Activated T-cell treated with anti-CD3 and anti-CD28 coated beads for 48 hours (primary cell): ENCODE measurements at places on chromosomes 1 and 21.

DNA sequence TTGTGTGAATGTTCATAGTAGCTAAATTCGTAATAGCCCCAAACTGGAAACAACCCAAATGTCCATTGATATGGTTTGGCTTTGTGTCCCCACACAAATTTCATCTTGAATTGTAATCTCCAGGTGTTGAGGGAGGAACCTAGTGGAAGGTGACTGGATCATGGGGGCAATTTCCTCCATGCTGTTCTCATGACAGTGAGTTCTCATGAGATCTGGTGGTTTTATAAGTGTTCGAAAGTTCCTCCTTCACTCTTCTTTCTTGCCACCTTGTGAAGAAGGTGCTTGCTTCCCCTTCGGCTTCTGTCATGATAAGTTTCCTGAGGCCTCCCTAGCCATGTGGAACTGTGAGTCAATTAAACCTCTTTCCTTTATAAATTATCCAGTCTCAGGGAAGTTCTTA is 11.3 kb downstream of the UBE2G2 start:
- DNase-seq, result no peak

- DNase-seq, result no peak
Observed at GRCh38 chr1:6790146-6790545, 4.9 kb downstream of the CAMTA1 start.

GRCh38 chr1:7425229-7425628 is 345.9 kb upstream of the VAMP3 start:
- DNase-seq, result no peak

GRCh38 chr1:37951783-37952624 is 5.2 kb upstream of the INPP5B start:
- DNase-seq, result no peak

GRCh38 chr1:115217150-115218033 is 120.7 kb downstream of the NGF start:
- no peak for DNase-seq

DNA sequence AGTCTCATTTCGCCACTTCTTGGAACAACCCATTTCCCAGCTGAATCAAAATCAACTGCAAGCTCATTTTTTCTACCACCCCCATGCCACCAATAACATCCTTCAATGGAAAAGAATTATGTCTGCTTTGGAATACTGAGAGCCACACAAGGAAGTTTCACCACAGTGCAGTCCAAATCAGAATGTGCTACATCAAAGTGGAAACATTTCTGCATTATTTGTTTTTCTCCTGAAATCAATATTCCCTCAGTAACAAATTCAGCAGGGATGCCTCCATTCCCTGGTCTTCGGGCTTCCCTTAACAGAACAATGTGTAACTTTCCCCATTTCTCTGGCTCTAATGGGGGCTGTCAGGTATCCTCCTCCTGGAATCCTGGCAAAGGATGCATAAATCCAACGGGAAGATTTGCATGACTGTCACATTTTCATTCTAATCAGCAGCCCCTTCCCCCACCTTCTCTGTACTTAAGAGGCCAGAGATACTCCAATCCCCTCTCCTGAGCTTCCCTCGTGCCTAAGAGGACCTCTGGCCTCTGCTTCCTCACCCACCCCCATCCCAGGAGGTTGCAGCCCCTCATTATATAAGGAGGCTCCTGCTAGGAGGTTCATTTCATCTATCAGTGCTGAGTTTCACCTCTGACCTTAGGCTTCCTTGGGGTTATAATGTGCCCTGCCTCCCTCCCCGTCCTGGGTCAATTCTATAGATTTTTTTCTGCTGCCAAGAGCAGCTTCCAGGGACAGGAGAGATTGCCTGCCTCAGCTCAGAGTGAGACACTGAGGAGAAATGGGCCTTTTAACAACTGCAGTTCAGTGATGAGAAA is 201.1 kb downstream of the OMA1 start:
- no peak for DNase-seq

DNA sequence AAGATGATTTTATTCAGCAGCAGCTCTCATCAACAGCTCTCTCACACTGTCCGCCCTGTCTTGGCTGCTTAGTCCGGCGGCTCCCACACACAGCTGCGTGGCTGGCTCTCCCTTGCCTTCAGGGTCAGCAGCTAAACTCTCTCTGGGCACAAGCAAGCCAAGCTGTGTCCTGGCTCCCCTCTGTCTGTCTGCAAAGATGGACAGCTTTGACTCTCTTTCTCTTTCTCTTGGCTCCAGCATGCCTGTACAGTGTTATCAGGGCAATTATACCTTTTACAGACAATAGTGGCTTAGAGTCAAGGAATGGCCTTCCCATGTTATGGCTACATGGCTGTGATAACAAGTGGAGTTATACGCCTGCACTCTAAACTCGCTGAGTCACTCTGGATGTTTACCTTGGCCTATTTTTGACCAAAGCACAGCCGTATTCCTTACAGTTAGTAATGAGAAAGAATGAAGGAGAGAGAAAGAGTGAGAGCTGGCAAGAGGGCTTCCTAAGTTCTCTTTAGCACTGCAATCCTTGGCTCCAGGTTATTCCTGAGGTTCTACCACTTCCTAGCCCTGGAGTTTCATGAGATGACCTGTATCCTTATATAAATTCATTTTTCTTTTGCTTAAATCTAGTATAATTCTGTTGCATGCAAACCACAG is 59.9 kb upstream of the ZSWIM5 start:
- no peak for DNase-seq

GRCh38 chr1:93683234-93683633 is 1.6 kb upstream of the BCAR3 start:
- no peak for DNase-seq

GRCh38 chr1:42240966-42241755 is 76.6 kb upstream of the GUCA2A start:
- DNase-seq, result no peak

- DNase-seq, result no peak
Observed at GRCh38 chr21:41932576-41933312, 21.1 kb downstream of the C2CD2 start.

- DNase-seq, result no peak
Observed at GRCh38 chr1:235434001-235434400, 66.8 kb downstream of the TBCE start.

DNA sequence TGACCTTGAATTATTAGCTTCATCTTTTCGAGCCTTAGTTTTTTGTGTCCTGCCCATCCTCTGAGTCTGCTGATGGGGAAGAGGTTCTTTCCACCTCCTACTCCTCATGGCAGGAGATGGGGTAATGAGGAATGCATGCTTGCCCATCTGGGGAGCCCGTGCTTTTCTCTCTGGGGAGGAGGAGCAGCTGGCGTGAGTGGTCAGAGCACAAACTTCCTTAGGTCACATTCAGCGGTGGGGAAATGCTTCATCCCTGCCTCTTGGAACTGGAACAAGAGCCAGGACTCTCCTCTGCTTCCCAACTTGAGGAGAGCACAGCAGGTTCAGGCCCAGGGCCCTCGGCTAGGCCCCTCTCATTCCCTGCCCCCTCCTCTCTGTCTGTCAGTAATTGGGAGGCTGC is 155.0 kb downstream of the PCNX2 start:
- no peak for DNase-seq

DNA sequence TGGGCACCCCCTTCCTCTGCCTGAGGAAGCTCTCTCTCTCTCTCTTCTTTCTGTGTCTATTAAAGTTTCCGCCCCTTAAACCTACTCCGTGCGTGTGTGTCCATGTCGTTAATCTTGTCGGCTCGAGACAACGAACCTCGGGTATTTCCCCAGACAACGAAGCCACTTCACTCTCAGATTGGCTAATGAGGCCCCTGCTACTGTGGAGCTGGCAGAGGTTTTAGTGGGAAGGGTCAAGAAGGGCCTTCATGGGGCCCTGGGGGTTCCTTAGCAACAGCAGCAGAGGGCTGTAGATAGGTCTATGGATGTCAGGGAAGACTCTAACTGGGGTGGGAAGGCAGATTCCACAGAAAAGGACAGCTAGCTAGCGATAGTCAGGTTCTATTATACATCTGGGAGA is 239.8 kb upstream of the RAB4A start:
- DNase-seq, result no peak

DNA sequence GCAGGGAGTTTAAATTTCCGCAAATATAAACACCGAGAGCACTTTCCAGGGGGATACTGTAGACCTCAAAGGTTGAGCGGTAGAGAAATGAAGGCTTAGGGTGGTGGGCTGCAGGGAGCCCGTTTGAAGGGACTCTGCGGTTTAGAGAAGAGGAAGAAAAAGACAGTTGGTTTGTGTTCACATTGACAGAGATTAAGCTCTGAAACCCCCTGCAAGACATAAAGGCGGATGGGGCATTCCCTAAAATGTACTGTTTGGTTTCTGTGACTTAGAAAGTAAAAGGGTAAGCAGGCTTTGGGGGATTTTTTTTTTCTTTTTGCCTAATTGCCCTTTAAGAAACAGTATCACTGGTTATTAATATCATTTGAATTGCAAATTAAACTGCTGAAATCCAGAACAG is 1.3 kb downstream of the KAZN start:
- DNase-seq, result no peak
